ENCODE measurements at places on chromosomes 12 and 14.

DNA sequence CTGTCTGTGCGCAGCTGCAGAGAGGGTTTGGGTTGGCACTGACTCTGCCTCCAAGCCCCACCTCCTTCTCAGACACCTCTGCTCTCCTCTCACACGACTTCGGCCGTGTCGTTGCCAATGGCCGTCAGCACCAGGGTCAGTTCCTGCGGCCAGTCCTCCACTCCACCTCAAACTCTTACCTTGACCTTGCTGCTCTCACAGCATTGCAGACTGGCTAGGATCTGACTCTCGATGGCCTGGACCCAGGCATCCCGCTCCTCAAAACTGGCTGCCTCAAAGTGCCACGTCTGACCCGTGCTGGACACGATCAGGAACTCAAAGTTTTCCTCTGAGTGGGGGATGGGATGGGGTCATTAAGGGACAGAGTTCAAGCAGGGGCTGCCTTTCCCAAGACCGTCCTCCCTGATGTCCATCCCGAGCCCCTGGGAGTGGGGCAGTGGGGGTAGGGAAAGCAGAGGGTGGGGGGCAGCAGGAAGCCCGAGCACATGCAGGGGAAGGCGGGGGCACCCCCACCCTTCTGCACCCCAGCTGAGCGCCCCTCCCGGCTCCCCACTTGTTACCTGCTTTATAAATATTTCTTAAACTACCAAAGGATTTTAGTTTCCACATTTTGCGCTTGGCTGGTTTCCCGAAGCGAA lies 10.7 kb downstream of the AGAP2 start:
- DNase-seq = peak; percentile 28

DNA sequence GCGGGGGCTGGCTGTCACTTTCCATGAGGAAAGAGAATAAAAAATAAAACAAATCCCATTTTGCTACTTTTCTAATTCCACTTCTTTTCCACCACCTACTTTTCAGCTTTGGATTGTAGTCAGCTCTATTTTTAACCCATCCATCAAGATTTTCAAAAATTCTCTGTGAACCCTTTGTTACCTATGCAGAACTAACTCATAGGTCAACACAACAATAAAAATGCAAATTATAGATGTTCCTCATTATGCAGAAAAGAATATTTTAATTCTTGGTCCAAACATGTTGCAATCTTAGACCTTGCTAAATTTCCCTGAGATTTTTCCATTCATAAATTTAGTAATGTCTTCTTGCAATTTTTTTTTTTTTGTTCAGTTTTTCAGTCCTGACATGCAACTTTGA lies 454.5 kb downstream of the ADAMTS20 start:
- no peak for DNase-seq

DNA sequence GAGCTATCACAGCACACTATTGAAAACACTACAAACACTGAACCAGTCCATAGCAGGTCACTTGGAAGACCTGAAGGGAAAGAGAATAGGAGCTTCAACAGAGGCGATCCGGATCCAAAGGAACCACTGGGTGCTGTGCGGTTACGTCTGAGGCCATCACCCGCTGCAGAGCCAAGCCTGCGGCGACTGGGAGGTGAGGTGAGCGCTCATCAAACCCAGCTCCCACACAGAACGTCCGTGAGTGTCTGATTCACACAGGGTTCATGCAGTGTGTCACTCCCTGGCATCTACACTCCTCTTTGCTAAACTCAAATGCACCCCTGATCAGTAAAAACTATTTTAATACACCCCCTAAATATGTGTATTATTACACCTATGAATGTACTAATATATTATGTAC lies 64.1 kb downstream of the TMEM132D start:
- peak; percentile 42 for DNase-seq

DNA sequence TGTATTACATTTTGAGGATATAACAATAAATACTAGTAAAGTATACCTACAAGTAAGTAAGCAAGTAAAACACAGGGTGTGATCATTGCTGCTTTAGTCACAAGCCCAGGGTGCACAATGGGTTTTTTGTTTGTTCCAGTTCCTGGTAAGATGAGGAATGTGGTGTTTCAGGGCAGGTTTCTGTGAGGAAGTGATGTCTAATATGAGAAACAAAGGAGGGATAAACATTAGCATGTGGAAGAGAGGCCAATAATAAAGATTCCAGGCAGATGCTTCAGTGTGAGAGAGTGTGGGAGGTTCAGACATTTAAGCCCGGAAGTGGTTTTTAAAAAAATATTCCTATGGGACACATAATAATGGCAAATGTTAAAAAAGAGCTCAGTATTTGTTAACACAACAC lies 808.1 kb upstream of the USP15 start:
- DNase-seq = peak; percentile 2

- DNase-seq = no peak
Measured at GRCh38 chr14:26332966-26333365, 264.9 kb downstream of the NOVA1 start.

DNA sequence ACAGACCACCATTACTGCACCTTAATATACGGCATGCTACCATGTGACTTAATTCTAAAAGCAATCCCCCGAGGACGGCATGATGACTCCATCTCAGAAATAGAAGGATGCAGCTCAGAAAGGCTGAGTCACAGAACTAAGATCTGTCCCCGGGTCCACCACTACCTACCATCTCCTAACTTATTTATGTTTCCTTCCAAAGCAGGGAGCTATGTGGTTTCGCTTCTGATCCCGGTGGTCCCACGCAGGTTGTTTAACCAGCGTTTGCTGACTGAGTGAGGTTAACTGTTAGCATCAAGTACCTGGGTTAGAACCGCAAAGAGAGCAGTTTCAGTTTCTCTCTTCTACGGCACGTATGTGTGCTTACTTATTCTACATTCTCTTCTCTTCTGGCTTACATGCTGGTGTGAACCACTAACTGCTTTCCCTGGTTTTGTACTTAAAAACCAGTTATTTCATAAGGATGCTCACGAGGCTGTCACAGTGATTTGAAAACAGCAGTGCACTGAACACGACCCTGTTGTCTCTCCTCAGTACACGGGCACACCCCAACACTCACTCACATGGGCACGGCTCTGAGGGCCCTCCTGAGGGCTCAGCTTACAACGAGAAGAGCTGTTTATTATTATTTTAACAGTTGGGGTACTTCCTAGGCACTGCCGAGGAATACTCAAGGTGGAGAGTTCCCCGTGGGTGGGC lies 66.7 kb downstream of the CCDC88C start:
- DNase-seq = no peak

DNA sequence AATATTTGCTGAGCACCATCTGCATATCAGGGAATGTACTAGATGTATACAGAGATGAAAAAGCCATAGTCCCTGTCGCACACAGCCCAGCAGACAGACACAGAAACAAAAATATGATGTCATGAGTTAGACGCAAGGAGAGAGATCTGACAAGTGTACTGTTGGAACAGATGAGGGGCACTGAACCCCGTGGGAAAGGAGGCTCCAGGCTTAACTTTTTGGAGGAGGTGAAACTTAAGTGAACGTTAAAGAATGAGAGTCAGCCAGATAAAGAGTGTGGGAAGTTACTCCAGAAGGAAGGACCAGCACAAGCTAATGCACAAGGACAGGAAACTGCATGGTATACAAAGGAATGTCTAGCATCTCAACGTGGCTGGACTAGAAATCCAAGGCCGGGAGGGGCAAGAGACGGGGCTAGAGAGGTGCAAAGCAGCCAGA lies 2.5 kb upstream of the ACTN1 start:
- DNase-seq = peak; percentile 61

DNA sequence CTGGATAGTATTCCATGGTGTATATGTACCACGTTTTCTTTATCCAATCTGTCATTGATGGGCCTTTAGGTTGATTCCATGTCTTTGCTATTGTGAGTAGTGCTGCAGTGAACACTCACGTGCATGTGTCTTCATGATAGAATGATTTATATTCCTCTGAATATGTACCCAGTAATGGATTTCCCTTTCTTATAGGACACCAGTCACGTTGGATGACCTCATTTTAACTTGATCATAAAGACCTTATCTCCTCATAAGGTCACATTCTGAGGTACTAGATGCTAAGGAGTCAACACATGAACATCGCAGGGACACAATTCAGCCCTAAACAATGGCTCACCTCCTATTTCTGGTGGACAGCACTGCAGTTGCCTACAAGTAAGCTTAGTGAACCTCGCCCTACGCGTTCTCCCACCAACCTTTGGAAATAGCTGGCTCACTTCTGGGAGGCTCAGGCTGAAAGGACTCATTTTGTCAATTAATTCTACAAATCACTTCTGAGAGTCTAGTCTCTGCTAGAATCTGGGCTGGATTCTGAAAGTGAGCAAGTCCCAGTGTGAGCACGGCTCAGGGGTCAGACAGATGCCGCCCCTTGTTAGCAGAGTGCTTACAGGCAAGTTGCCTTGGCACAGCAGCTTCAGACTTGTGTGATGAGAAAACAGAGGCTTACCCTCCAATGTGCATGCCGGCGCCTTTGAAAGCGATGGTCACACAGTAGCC lies 183.8 kb upstream of the GSC start:
- no peak for DNase-seq

GRCh38 chr12:108065069-108065468 lies 64.0 kb upstream of the WSCD2 start:
- no peak for DNase-seq

DNA sequence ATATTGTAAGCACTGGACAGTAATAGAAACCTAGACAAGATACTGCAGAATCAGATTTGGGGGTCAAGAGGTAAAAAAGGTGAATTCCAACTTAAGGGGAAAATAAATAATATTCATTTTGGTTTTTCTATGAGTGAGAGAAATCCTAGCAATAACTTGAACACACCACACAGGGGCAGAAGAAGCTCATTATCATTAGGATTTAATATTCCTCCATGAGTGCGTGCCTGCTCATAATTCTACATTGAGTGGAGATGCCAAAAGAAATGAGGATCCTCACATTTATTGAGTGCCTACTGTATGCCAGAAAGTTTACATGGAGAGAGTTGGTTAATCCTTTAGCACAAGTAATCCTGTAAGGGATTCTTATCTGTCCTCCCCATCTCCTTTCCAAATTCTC lies 40.5 kb upstream of the C14orf132 start:
- peak; percentile 34 for DNase-seq

GRCh38 chr14:99931308-99931707 lies 133.9 kb upstream of the EVL start:
- DNase-seq = no peak

DNA sequence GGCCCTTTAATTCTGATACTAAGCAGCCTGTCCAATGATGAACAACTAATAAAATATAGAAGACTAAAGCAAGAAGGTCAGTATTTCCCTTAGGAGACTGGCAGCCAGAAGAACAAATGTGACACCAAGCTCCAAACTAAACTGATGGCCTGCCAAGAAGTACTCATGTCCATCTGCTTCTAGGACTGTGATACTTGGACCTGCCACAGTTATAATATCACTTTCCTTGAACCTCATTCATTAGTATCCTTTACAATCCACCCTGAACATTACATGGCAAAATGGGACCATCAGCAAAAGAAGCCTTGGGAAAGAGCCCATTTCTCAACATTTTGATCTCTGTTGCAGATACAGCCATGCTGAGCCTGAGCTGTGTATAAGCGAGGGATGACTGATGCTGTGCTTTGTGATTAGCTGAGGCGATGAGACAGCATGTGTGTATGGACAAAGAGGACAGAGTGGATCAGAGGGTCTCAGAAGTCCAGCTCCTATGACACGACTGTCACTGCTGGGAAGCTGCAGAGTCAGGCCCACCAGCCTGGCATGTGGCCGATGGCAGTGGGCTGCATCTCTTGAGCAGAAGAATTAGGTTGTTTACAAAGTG lies 73.9 kb downstream of the TGFB3 start:
- no peak for DNase-seq

- no peak for DNase-seq
Measured at GRCh38 chr12:2666846-2667245, 127.9 kb upstream of the FKBP4 start.

- DNase-seq = no peak
Measured at GRCh38 chr14:101022121-101022520, 118.6 kb upstream of the RTL1 start.

GRCh38 chr14:74290415-74290814 lies 12.3 kb downstream of the ABCD4 start:
- DNase-seq = peak; percentile 29

- DNase-seq = no peak
Measured at GRCh38 chr12:6068227-6068626, 56.2 kb downstream of the VWF start.

DNA sequence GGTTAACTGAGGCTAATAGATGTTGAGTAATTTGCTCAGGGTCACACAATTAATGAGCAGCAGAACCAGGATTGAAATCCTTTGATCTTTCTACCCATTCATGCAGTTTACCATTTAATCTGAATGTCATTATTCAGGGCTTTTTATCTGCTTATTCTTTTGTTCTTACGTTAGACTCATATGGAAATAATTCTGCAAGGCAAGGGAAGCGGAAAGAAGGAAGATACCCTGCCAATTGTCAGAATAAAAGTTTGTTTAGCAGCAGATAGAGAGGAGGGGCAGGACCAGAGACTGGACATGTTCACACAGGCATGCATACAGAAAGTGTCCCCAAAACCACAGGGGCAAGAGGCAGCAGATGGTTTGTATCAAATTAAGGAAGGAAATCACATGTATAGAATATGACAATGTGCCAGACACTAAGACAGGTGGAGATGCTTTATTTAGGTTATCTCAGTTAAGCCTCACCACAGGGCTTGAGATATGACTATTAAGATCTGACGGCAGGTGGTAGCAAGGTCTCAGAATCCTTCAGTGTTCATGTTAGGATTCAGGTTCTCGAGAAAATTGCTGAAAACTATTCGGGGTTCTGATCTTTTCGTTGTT lies 29.8 kb downstream of the BRMS1L start:
- DNase-seq = peak; percentile 20

DNA sequence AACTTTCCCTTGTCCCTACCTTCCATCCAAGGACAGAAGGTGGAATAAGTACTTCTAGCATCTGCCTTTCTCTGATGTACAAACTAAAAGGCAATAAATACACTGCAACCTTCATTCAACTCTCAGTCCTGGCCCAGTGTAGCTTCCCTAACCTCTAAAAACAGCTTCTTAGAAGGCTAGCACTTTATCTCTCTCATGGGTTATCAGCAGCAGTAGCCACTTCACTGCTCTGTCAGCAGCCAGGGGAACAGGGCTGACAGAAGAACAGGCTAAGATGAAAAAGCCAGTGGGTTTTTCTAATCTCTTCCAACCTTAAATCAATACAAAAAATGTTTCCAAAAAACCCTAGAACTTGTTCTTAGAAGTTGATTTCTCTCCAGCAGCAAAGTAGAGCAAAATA lies 13.2 kb downstream of the BAZ2A start:
- DNase-seq = no peak

DNA sequence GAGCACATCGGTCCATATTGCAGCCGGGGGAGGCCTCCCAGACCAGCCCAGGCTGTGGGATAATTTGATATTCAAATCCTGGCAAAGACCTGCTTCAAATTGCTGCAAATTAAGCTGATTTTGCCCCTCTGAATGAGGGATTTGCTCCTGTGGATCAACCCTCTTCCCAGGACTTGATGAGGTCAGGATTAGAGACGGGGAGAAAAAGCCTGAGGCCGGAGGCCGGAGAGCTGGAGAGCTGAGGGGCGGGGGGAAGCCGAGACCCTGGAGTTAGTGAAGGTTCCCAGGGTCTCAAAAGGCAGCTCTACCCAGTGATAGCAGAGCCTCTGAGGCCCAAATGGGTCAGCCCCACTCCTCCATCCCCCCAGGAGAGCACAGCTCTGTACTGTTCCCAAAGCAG lies 17.5 kb upstream of the VSX2 start:
- no peak for DNase-seq

GRCh38 chr12:599756-600155 lies 63.5 kb downstream of the NINJ2 start:
- peak; percentile 25 for DNase-seq

Measured in astrocyte of the hippocampus (primary cell).